ENCODE measurements at places on chromosomes 1 and 21.

- no peak for DNase-seq
These were observed 8.9 kb upstream of the FMO3 start for GRCh38 chr1:171081763-171082201.

- peak; percentile 34 for DNase-seq
These were observed 2.0 kb downstream of the HES3 start for GRCh38 chr1:6245869-6246496.

DNA sequence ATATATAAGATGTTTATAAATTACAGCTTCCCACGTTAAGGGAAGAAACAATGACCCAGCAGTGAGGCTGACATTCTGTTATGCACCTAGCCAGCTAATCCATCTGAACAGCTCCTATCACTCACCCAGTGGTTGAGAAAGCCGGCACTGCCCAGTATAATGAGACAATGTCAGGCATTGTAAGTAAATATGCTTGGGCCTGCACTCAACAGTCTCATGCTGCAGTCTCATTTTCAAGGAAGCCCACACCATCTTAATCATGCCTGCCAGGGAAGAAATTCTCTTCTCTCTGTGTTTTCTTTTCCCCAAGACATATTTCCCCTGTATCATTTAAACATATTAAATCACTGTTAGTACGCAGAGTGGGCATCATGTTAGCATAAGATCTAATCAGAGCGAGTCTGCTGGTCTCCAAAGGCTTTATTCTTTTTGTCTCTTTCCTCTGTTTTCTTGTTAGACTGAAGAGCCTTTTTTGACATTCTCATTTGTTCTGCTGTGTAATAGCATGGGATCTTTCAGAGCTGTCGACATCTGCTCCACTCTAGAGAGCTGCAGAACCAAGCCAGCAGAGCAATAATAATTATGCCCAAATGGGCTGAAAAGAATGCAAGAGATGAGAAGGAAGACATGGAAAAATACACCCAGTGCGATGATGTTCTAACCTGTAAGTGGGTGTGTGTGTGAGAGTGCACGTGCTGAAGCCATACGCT is 67.6 kb upstream of the SLC22A15 start:
- no peak for DNase-seq

DNA sequence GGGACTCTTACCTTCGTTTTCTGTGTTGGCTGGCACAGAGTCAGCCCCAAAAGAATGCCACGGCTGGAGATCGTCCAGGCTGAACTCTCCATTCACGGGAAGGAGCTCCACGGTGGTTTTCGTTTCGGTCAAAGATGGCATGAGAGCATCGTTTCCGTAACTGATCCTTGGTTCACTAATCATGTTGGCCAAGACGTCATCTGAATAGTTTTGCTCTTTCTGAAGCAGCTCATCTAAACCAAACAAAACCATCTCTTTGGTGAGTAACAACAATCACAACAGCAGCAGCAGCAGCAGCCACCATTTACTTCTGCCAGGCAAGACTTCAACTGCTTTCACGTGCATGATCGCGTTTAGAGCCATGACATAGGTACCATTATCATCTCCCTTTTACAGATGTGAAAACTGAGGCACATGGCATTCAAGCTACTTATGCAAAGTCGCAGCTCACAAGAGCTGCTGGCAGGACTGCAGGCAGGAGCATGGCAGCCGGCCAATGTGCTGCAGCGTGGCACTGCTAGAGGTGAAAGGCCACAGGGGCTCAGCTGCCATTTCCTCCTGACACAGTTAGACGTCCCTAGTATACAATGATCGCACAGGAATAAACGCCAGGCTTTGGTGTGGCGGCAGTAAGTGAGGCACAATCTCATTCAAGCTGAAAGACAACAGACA is 177.1 kb downstream of the GABPA start:
- no peak for DNase-seq

GRCh38 chr1:214570442-214570841 is 19.0 kb upstream of the PTPN14 start:
- DNase-seq, result no peak

DNA sequence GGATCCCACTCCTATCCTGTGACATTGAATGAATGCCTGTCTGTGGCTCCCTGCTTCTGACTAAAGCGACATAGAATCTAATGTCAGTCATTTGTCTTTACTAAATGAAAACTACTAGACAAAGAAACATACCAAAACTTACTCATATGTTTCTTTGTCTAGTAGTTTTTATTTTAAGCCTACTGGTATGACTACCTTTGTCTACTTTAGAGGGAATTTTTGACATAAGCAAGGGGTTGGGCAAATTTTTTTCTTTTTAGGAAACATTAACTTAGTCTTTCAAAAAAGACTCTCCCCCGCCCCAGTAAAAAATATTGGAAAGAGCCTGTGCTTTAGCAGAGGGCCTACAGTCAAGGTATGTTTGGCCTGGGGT is 4.9 kb downstream of the NEK7 start:
- no peak for DNase-seq

- DNase-seq, result peak; percentile 55
These were observed at the start of gene RAVER2 for GRCh38 chr1:64744492-64745180. Gene RAVER2, plus strand, starts transcription at chr1:64745075. Its CDS starts 98 bp downstream, at chr1:64745173.

GRCh38 chr1:192439373-192440025 is 122.7 kb downstream of the RGS21 start:
- no peak for DNase-seq

- no peak for DNase-seq
These were observed 2.0 kb downstream of the PTPRF start for GRCh38 chr1:43532716-43533115.

GRCh38 chr1:20486457-20487235 is 636 bp upstream of the CAMK2N1 start:
- no peak for DNase-seq

DNA sequence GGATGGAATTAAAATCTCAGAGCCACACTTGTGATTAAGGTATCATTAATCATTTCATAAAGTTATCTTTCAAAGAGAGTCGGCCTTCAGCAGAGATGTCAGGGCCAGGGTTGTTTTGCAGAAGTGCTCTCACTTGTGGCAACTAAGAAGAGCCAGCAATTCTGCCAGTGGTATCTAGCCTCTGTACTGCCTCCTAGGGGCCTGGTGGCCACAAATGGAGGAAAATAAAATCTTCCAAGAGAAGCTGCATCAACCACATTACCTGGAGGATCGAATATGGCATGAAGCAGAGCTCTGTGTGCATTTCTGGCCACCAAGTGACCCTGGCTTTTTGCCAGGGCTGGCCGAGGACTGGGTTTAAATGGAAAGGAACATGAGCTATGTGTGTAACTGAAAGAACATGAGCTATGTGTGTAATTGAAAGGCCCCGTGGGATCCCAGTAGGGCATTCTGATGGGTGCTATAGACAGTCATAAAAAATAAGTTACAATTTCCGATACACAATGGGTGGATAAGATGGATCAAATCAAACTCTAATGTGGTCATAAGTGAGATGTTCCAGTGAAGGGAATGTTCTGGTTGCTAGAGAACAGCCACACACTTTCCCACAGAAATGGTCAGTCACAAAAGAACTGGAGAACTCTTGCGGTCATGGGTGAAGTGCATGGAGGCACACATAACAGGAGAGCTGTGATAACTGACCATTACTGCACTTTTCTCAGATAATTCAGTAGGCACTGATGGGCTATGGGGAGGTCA is 335.8 kb downstream of the CAMTA1 start:
- DNase-seq, result no peak

- no peak for DNase-seq
These were observed 30.0 kb upstream of the PIGC start for GRCh38 chr1:172473842-172474241.

DNA sequence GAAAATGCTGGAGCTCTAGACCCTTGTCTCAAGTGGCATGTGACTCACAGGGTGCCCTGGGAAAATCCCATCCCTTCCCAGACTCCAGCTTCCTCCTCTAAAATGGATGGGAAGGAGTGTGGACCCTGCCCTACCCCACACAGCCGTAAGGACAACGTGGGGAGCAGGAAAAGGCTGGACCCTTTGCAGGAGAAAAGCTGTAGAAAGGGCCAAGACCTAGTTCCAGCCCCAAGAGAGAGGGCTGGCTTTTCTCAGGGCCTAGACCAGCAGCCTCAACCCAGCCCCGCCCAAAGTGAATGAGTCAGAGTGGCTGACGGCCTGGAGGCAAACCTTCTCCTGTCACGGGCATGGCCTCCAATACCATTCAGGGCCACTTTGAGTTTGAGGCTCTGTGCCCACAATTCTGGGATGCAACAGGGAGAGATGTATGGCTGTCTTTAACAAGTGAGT is 1.1 kb downstream of the LAMB3 start:
- peak; percentile 65 for DNase-seq

DNA sequence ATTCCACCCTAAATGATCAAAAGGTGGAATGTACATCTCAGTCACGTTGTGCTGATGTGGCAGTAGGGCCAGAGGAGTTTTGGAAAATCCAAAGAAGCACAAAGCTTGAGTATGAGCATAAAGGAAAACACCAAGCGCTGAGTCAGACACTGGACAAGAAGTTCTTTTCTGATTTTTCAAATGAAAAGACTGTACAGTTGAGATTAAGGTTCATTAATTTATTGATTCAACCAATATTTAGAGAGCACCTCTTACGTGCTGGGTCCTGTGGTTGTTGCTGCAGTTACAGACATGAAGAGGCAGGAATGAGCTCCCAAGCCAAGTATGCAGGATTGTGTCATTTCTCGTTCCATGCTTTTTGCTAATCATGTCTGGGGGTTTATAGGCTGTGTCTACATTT is 28.9 kb upstream of the APP start:
- DNase-seq, result no peak

GRCh38 chr1:65230731-65231481 is 78.4 kb upstream of the DNAJC6 start:
- no peak for DNase-seq

GRCh38 chr1:235468970-235469369 is 35.3 kb downstream of the B3GALNT2 start:
- no peak for DNase-seq

GRCh38 chr1:77652268-77652667 is 30.2 kb downstream of the ZZZ3 start:
- no peak for DNase-seq

- peak; percentile 18 for DNase-seq
These were observed 19.7 kb upstream of the ALDH9A1 start for GRCh38 chr1:165717918-165718515.

DNA sequence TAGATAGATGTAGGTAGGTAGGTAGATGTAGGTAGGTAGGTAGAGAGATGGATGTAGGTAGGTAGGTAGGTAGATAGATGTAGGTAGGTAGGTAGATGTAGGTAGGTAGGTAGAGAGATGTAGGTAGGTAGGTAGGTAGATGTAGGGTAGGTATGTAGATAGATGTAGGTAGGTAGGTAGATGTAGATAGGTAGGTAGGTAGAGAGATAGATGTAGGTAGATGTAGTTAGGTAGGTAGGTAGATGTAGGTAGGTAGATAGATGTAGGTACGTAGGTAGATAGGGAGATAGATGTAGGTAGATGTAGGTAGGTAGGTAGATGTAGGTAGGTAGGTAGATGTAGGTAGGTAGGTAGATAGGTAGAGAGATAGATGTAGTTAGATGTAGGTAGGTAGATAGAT is 62.3 kb upstream of the MORC3 start:
- no peak for DNase-seq

- no peak for DNase-seq
These were observed 49.1 kb downstream of the TRABD2B start for GRCh38 chr1:47948126-47948525.

- no peak for DNase-seq
These were observed 92.0 kb downstream of the CNIH3 start for GRCh38 chr1:224707843-224708725.

DNA sequence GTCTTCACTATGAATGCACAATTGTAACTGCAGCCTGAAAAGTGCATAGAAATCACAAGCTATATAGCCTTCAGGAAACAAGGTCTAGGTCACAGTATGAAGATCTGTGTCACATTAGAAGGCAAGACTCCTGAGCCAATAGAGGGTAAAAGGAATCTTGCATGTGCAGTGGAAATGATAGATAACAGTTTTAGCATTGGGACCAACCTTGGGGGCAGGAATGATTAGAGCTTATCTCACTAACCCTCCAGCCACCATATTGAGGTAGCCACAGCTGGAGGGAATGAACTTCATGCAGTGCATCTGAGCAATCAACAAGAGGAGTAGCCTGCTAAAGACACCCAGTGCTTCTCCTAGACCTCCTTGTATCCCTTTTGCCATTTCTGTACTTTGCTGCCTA is 390.1 kb downstream of the LTN1 start:
- no peak for DNase-seq

DNA sequence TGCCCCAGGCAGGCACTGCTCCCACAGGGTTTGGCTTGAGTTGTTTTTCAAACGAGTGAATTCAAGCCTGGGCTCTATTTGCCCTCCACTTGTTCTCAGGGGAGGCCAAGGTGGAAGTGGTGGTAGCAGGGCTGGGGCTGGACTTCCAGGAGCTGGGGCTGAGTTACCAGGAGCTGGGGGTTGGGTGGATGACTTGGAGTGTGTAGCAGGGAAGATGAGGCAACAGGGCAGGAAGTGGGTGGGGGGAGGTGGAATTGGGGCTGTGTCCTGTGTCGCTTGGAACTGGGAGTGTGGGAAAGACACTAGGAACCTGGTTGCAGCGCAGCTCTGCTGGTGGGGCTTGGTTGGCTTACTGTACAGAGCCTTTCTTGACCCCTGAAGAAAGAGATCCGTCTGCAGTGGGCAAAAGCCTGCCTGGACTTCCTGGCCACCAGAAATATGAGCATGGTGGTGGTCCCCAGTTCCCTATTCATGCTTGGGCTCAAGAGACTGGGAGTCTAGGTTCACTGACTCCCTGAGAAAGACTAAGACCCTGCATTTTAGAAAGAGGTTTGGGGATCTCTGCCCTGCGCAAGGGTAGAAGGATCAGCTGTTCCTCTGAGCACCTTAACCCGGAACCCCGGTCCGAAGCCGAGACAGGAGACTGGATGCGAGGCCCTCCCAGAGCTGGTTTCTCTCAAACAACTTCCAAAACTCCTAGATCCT is 3.1 kb downstream of the TFAP2E start:
- no peak for DNase-seq

Measured in stimulated activated CD4-positive, alpha-beta T cell treated with anti-CD3 and anti-CD28 coated beads, Interleukin-4, amount 100 ng/mL, for 24 hours (primary cell).